Left ventricle myocardium superior (tissue), 1 donor: ENCODE measurements at places on chromosomes 7 and 10. TPM values are rescaled to one million over a fixed set of nuclear protein-coding genes. Genes with fewer than 3 reads are reported as not detected.

SEMA3E gene
- 0.12 TPM for total RNA-seq

- DNase-seq: no peak
Observed at GRCh38 chr10:92119340-92119739, 171.5 kb downstream of the CPEB3 start.

ABCA13 gene
- total RNA-seq: 0.20 TPM

PTPN20 gene
- 15.7 TPM for total RNA-seq

- DNase-seq: no peak
Observed at GRCh38 chr7:85927226-85927625, 716.5 kb upstream of the GRM3 start.

GRCh38 chr10:55519264-55519663 is 718.2 kb upstream of the PCDH15 start:
- no peak for DNase-seq

DNA sequence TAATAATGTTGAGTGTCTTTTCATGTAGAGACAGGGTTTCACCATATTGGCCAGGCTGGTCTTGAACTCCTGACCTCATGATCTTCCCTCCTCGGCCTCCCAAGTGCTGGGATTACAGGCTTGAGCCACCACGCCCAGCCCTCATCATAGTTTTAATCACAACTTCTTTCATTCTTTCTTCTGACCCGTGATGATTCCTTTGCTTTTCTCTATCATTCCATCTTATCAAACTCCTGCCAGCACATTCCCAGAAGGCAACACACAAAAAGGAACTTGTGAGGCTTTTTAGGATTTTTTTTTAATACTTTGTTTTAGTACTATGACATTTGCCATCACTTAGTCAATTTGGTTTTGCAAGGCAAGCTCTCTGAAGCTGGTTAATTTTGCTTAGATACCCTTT is 77.5 kb upstream of the MEOX2 start:
- no peak for DNase-seq

DNA sequence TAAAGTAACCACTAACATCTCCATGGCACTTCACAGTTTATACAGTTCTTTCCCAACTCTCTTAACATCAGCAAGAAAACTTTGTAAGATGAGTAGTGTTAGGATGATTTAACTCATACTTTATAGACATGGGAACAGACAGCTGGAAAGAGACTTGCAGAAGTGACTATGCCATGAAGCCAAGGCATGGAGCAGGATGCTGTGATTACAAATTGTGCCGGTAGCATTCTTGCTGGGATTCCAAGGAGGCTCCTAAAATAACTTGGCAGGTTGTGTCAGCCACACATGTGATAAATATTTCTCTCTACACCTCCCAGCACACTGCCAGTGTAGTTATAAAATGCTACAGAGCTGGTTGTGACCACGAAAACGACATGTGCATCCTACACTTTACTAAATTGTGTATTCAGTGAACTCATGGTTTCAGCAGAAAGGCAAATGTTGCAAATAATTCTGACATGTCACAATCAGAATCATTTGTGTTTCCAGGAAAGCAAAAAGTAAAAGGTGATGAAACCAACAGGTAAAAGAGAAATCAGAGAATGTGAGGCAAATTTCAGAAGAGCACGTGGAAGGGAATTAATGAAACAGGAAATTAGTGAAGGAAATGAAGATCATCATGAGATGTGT is 5.6 kb upstream of the CYP3A4 start:
- DNase-seq: no peak
